ENCODE measurements at places on chromosomes 6 and 20.

DNA sequence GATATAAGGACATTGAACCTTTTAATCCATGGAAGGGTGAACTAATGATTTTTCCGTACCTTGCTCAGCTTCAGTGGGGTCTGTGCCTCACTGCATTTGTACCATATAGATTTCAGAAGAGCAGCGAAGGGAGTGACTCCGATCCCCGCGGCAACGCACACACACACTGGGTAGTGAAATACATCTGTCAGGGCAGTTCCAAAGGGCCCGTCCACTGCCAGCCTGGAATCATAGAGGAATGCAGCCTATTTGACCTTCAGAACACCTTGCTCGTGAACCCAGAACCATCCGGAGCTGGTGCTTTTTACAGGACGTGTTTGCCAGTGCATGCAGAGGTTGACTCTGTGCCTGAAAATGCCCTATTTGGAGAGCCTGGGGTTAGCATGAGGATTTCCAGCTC lies 33.0 kb downstream of the NOX3 start:
- no peak for DNase-seq

- no peak for DNase-seq
Measured at GRCh38 chr6:44133003-44133931, 5.9 kb downstream of the TMEM63B start.

- DNase-seq = no peak
Measured at GRCh38 chr6:147867433-147868226, 359.1 kb downstream of the SAMD5 start.

GRCh38 chr20:17757496-17757895 lies 57.7 kb downstream of the BANF2 start:
- DNase-seq = no peak

GRCh38 chr20:20903773-20904500 lies 191.5 kb upstream of the RALGAPA2 start:
- no peak for DNase-seq

DNA sequence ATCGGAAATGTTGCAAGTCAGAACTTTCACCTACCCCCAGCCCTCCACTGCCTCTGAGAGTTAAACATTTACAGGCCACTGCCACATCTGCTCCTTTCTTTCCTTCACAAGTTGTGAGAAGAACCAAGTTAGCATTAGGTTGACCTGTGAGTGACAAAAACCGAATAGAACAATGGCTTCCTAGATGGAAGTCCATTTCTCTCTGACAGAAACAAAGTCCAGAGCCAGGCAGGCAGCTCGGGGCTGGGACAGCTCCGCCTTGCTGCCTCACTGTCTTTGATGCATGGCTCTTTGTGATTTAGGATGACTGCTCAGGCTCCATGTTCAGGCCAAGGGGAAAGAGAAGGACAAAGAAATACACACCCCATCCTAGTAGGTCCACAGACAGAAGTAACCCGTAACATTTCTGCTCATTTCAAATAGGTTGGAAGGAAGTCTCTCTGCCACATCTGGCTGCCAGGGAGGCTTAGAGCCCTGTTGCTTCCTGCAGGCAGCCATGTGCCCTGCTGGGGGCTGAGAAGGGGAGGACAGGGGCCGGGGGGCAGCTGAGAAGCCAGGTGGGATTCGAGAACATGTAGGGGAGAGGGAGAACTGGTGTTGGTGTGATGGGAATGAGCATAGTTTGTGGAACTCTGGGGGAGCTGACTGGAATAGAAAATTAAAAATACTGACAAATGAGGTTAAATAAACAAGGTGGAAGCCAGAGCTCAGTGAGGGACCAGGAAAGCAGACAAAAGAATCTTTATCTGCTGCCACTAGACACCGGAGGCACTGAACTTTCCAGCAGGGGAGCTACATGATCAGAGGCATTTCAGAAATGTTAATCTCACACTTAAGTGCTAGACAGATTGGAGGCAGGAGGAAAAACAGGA lies 19.5 kb upstream of the IER3 start:
- no peak for DNase-seq

DNA sequence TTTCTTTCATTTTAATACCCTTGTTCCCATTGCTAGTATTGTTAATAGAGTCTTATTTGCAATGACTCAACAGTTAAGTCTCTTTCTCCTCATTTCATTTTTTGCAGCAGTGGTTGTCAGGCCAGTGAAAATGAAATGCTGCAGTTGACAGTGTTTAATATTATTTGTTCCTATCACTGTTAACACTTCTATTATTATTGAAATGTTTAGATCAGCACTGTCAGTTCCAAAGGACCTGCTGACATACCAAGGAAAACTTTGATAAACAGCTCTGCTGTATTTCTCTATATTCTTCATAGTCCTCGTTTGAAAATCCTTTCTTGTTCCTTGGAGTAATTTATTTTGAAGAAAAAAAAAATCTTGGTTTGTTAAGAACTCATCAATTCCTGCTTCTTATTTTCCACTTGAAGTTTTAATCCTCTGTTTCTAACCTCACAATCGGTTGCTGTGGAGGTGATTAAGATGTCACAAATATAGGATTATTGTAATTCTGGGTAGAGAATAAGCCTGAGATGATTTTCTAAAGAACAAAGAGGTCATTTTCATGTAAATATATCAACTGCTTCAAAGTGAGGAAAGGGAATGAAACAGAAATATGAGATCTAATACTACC lies 1065.9 kb upstream of the CITED2 start:
- DNase-seq = no peak

GRCh38 chr6:141467881-141468280 lies 664.8 kb upstream of the GJE1 start:
- no peak for DNase-seq

DNA sequence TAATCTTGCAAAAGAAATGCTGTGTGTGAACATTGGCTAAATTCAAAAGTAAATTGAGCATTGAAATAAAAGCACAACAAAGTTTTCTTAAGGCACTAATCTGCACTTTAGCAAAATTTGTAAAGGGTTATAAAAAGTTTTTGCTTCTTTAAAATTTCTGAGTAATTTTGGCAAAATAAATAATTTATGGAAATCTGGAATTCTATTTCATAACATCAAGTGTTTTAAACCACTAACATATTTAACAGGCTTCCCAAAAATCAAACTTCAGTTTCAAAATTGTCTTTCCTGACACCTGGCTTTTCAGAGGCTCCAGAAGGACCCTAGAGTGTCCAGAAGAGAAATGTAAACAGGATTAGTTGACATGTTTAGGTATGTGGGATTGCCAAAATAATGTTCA lies 4.5 kb upstream of the RNGTT start:
- no peak for DNase-seq

- DNase-seq = no peak
Measured at GRCh38 chr6:13708736-13709135, 2.9 kb downstream of the RANBP9 start.

DNA sequence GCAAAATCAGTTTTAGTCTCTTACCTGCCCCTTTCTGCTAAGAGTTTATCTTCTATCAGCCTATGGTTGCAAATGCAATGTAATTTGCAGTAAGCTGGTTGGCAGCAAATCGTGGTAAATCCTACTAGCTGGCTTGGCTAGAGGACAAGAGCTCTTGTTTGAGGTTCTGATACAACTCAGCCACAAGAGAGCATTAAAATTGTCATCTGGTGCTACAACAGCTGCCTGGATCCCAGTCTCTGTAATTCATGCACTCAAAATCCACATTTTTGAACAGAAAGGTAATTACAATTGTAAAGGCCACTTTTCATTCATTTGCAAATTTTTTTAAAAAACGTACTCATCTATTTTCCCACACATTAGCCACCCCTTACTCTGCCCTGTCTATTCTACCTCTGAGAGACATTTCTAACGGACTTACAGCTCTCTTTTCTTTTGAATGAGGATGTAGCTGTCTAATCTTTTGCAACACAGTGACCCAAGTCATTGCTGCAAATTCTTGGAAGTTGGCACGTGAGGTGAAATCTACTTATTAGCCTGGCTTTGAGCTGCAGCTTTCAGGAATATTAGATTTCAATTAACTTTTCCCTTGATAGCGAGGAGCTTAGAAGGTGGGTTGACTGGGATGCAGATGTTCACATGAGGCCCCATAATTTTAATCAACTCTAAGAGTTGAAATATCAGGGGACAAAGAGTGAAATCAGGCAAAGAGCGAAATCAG lies 54.0 kb upstream of the FAM184A start:
- no peak for DNase-seq

DNA sequence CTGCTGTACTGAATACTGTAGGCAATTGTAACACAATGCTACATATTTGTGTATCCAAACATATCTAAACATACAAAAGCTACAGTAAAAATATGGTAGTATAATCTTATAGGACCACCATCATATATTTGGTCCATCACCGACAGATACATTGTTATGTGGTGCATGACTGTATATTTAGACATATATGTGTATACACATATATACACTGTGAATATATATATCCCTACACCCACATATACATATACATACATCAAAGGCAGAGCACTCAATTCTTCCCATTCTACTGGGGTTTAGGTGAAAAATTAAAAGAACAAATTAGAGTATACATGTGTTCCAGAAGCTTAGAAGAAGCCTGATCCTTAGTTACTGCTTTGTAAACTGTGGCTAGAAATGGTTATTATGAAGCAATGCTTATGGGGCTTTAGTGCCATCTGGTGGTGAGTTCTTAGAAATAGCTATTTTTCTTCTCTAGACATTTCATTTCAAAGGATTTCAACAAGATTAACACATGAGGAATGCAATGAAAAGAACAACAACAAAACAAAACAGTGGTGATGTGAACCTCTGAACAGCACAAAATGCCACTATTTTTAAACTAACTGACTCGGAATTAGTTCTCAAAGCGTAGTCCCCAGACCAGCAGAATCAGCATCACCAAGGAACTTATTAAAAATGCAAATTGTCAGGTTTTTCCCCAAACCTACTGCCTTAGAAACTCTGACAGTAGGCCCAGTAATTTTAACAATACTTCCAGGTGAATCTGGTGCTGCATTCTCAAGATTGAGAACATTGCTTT lies 38.0 kb downstream of the PKHD1 start:
- DNase-seq = no peak

DNA sequence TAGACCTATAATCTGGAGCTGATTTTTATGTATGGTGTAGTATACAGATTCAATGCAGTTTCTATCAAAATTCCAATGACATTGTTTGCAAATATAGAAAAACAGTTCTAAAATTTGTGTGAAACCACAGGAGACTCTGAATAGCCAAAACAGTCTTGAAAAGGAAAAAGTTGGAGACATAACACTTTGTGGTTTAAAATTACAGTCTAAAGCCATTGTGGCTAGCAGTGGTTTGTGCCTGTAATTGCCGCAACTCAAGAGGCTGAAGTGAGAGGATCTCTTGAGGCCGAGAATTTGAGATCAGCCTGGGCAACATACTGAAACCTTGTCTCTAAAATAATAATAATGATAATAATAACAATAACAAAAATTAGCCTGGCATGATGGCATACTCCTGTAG lies 213.7 kb downstream of the CDKAL1 start:
- DNase-seq = no peak

GRCh38 chr6:38673397-38674165 lies 29.4 kb downstream of the GLO1 start:
- no peak for DNase-seq

- DNase-seq = no peak
Measured at GRCh38 chr6:157169656-157170055, 153.7 kb downstream of the TMEM242 start.

DNA sequence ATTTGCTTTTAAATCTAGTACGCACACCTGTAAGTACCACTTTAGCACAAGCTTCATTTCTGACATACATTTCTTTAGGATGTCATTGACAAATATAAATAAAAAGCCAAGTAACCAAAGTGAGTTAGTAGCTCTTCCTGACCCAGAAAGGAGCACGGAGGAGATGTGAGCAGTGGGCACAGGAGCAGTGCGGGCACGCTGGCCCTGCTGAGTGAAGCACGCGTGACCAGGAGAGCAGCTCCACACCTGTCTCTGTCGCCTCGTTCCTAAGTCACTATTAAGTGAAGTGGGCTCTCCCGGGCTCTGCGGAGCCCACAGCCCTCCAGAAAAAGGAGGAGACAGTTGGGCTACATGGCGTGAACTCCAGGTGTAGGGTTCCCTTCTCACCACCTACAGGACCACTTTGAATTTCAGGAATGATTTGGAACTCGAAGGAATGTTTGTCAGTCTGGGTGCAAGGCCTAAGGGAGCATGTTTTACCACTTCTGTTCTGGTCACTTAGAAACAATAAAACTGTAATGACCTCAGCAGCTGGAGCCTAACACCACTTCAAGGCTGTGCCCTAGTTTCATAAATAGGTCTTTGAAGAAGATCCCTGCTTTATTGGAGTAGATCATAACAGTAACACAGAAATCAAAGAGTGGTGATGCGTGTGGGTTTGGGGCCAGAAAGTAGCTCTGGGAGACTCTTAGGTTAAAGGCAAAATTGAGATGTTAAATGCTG lies 95.9 kb downstream of the FAM120B start:
- DNase-seq = no peak

- no peak for DNase-seq
Measured at GRCh38 chr20:20454850-20455627, 87.1 kb downstream of the INSM1 start.

- DNase-seq = no peak
Measured at GRCh38 chr20:3669710-3670367, 6.6 kb upstream of the GFRA4 start.

DNA sequence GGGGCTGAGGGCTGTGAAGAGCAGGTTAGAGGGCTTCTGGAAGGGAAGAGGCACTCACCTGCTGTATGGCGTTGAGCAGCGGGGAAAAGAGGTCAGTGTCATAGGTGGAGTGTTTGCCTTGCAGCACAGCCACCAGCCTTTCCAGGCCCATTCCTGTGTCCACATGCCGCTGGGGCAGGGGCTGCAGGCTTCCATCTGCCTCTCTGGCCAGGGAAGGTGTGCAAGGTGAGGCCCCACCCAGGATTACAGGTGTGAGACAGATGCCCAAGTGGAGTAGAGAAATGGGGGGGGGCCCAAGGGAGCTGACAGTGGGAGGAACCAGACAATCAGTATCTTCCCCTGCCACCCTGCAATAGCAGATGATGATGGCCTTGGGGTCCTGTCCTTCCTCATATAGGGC lies 2.9 kb downstream of the AARS2 start:
- no peak for DNase-seq
